ENCODE measurements at places on chromosomes 7 and 10. TPM values are rescaled to one million over a fixed set of nuclear protein-coding genes. Genes with fewer than 3 reads are reported as not detected.

GRCh38 chr7:92768501-92769393, 67.6 kb downstream of the CDK6 start:
- DNase-seq: no peak

DNA sequence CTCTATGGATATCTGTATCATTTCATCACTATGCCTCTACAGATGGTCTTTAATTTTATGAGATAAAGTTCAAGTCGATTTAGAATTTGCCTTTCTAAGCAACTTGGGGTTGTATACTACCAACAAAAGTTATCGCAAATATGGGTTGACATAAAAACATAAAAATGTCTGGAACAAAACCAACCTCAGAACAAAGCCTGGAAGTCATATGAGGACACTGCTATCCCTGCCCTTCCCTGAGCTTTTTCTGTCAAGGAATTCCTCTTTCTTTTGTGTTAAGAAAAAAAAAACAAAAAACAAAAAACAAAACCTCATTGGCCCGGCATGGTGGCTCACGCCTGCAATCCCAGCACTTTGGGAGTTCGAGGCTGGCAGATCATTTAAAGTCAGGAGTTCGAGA, 319.3 kb downstream of the CAMK1D start:
- no peak for DNase-seq

DNA sequence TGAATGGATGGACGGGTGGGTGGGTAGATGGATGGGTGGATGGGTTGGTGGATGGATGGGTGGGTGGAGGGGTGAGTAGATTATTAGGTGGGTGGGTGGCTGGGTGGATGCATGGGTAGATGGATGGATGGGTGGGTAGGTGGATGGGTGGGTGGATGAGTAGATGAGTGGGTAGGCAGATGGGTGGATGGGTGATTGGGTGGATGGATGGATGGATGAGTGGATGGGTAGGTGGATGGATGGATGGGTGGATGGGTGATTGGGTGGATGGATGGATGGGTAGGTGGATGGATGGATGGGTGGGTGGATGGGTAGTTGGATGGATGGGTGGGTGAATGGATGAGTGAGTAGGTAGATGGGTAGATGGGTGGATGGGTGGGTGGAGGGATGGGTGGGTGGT, 59.6 kb upstream of the ADGRA1 start:
- DNase-seq: no peak

The FAM20C gene
- total RNA-seq: 60.5 TPM

DNA sequence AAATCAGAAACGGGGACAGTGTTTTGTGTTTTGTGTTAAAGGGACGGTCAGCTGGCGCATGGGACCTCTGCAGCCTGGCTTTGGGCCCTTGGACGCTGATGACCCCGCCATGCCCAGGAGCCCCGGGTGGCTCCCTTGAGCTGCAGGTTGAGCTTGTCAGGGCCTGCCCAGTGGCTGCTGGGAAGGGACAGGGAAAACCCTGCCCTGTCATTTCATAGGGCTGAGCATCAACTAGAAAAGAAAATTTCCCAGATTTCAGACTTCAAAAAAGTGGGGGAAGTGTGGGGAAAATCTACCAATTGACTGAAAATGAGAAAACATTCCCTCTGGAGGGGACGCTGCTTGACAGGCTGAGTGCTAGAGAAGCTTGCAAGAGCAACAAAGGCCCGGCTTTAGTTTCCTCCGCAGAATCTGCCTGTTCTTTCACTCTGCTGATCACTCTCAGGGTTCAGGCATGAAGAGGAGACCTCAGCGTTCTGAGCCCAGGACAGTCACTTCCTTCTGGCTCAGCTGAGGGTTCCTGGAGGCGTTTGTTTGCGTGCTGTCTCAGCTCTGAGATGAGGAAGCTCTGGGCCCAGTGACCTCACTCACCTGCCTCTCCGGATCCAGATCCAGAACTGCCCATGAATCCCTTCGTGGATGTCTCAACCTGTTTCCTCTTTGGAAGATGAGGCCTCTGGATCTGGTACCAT, 18.6 kb upstream of the DNAJB6 start:
- no peak for DNase-seq

The PCGF6 gene
- 5.9 TPM for total RNA-seq

The MMP21 gene
- 0.10 TPM for total RNA-seq

The HOXA2 gene
- total RNA-seq: 0.16 TPM
